ENCODE measurements at places on chromosomes 1 and 21. TPM values are rescaled to one million over a fixed set of nuclear protein-coding genes. Genes with fewer than 3 reads are reported as not detected.

Gene SPAG17
- polyA plus RNA-seq: 12.6 TPM

Gene CAMSAP2
- polyA plus RNA-seq: 36.0 TPM

DNA sequence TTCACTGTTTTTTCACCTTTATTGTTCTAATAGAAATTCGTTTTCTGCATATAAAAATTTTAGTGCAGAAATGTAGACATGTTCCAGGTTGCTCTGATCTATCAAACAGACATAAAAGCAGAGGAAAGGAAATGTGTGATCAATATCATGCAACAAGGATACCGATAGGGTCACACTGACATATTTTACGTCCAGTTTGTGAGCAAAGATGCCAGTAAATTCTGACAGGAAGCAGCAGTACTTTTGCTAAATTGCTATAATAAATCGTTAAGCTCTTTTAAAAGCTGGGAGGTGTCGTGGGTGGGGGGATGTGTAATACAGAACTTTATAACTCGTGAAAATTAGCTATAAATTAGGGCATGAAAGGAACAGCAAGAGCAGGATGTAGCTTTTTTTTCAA is 955.2 kb downstream of the BRINP3 start:
- DNase-seq: no peak

- no peak for DNase-seq
Measured at GRCh38 chr1:143718524-143718923, 253.3 kb downstream of the FAM72C start.

GRCh38 chr21:41767606-41768436 is 969 bp upstream of the RIPK4 start:
- DNase-seq: no peak

GRCh38 chr1:119477710-119478109 is 29.3 kb upstream of the HSD3B1 start:
- DNase-seq: no peak

- no peak for DNase-seq
Measured at GRCh38 chr21:43894206-43894577, 29.2 kb downstream of the AGPAT3 start.

- no peak for DNase-seq
Measured at GRCh38 chr1:175195798-175196197, 3.2 kb upstream of the KIAA0040 start.

DNA sequence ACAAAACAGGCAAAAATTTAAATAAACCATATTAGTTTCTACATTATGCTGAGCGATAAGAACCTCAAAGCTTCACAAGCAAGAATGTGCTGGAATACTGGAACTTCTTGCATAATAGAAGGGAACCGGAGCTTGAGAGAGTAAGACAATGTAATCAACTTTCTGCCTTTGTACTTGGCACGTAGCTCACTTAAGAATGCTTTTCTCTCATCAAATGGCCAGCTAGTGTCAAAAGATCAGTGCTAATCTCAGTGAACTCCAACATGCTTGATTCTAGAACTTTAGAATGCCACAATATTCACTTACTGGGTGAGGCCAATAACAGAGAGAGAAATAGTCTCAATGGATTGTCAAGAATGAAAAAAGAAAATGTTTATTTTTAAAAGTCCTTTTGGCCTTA is 486.1 kb upstream of the LRRC7 start:
- no peak for DNase-seq
